Aortic smooth muscle cell (primary cell): ENCODE measurements at places on chromosomes 5 and 9. TPM values are rescaled to one million over a fixed set of nuclear protein-coding genes. Genes with fewer than 3 reads are reported as not detected.

The CARTPT gene
- not detected in 2 replicates for total RNA-seq

The SPAG8 gene
- 1.7 TPM in 2 replicates for total RNA-seq

The INSYN2B gene
- 0.13 and 1.4 TPM in 2 replicates for total RNA-seq

The TAF11L9 gene
- total RNA-seq: not detected in 2 replicates

The CDHR2 gene
- not detected in 2 replicates for total RNA-seq

The SPARC gene
- 877 and 1,916 TPM in 2 replicates for total RNA-seq

The NR2F1 gene
- total RNA-seq: 4.8 and 5.2 TPM in 2 replicates

The SLC34A1 gene
- not detected in 2 replicates for total RNA-seq

The MAN1B1 gene
- total RNA-seq: 84.3 and 90.3 TPM in 2 replicates

The KIF4B gene
- total RNA-seq: under 0.01 TPM in 1 of 2 replicates, not detected in the other

The SLC2A6 gene
- total RNA-seq: 12.1 and 14.3 TPM in 2 replicates

The CLIC3 gene
- total RNA-seq: 4.8 and 5.2 TPM in 2 replicates

The IFNB1 gene
- not detected in 2 replicates for total RNA-seq

The MYOT gene
- total RNA-seq: not detected in 2 replicates

The MOCS2 gene
- 38.2 and 41.3 TPM in 2 replicates for total RNA-seq

The PCDHB11 gene
- 0.44 and 0.53 TPM in 2 replicates for total RNA-seq

The MTX3 gene
- 9.9 and 10.6 TPM in 2 replicates for total RNA-seq

The INSL4 gene
- under 0.01 TPM in 1 of 2 replicates, not detected in the other for total RNA-seq

The RASEF gene
- under 0.01 and 0.06 TPM in 2 replicates for total RNA-seq

The DMRT3 gene
- not detected in 2 replicates for total RNA-seq

The CIZ1 gene
- 18.4 and 31.7 TPM in 2 replicates for total RNA-seq

The FREM1 gene
- total RNA-seq: 0.13 and 0.56 TPM in 2 replicates

The PCDHGB7 gene
- 9.1 and 17.3 TPM in 2 replicates for total RNA-seq

The ZNF483 gene
- total RNA-seq: 1.3 and 1.9 TPM in 2 replicates

The TAF11L10 gene
- not detected in 2 replicates for total RNA-seq

The PCDHGB5 gene
- total RNA-seq: 21.0 and 29.1 TPM in 2 replicates

The PCDHB13 gene
- total RNA-seq: 0.81 and 1.1 TPM in 2 replicates

The KCNV2 gene
- total RNA-seq: not detected in 2 replicates

The TYRP1 gene
- total RNA-seq: 0.37 TPM in 1 of 2 replicates, not detected in the other

The ACTBL2 gene
- total RNA-seq: 0.06 TPM in 1 of 2 replicates, not detected in the other

The ZFP2 gene
- 0.25 and 0.92 TPM in 2 replicates for total RNA-seq

The MIER3 gene
- total RNA-seq: 12.9 and 22.2 TPM in 2 replicates

The MRPL22 gene
- total RNA-seq: 22.0 and 25.5 TPM in 2 replicates

The CNTNAP3 gene
- 56.5 and 76.5 TPM in 2 replicates for total RNA-seq

The ANKDD1B gene
- 0.40 and 1.3 TPM in 2 replicates for total RNA-seq

The PFN3 gene
- total RNA-seq: not detected in 2 replicates

The GRXCR2 gene
- total RNA-seq: not detected in 2 replicates

The EIF4E1B gene
- not detected in 2 replicates for total RNA-seq

The TOMM5 gene
- total RNA-seq: 117 and 140 TPM in 2 replicates

The SLC6A3 gene
- total RNA-seq: not detected in 2 replicates

The LCN2 gene
- not detected in 2 replicates for total RNA-seq

The TLX3 gene
- not detected in 2 replicates for total RNA-seq

The HTR4 gene
- total RNA-seq: 1.9 and 5.7 TPM in 2 replicates

The PCDH12 gene
- 1.7 and 3.6 TPM in 2 replicates for total RNA-seq

The TMEM232 gene
- total RNA-seq: 4.3 and 5.9 TPM in 2 replicates

The ASPN gene
- total RNA-seq: 1.7 and 19.8 TPM in 2 replicates

The HRH2 gene
- total RNA-seq: 0.93 and 1.2 TPM in 2 replicates

The CER1 gene
- not detected in 2 replicates for total RNA-seq

The SOWAHA gene
- total RNA-seq: not detected in 2 replicates

The MAMDC4 gene
- 0.40 and 0.68 TPM in 2 replicates for total RNA-seq

The DIPK1B gene
- 1.4 and 2.6 TPM in 2 replicates for total RNA-seq
